ENCODE measurements at places on chromosomes 7 and 10. TPM values are rescaled to one million over a fixed set of nuclear protein-coding genes. Genes with fewer than 3 reads are reported as not detected.

GRCh38 chr7:43791-44540, 148.4 kb upstream of the FAM20C start:
- H3K4me1 ChIP-seq: peaks cover 5% of the 10 kb centered on the region
- no peak for DNase-seq
- no peaks in the 10 kb centered on the region for H3K36me3 ChIP-seq

DNA sequence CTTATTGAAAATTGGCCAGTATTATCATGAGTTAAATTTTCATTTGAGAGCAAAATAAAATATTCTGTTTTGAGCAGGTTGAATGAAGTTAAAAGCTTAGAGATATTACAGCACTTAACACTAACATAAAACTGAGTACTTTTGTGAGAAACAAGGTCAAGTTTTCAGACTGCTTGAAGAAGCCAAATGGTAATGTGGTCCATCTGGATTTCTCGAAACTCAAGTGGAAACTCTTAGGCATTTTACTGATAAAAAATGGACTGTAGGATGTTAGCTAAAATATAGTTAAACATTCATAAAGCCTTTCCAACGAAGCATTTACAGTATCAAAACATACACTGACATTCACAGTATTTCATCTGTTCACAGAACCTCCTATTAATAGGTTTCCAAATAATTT, 528.1 kb upstream of the SEMA3D start:
- H3K4me1 ChIP-seq: no peaks in the 10 kb centered on the region
- no peaks in the 10 kb centered on the region for H3K36me3 ChIP-seq
- no peak overlapping the region for H3K27ac ChIP-seq
- no peak overlapping the region for H3K4me3 ChIP-seq
- no peaks in the 10 kb centered on the region for H3K27me3 ChIP-seq

GRCh38 chr10:70669015-70669414, 3.3 kb upstream of the ADAMTS14 start:
- H3K4me3 ChIP-seq: no peak overlapping the region
- peaks cover 3% of the 10 kb centered on the region for H3K4me1 ChIP-seq
- H3K36me3 ChIP-seq: no peaks in the 10 kb centered on the region
- no peak overlapping the region for H3K27ac ChIP-seq

- H3K4me1 ChIP-seq: peaks cover 3% of the 10 kb centered on the region
- peaks cover 4% of the 10 kb centered on the region for H3K36me3 ChIP-seq
- H3K4me3 ChIP-seq: no peak overlapping the region
- DNase-seq: no peak
- H3K27me3 ChIP-seq: no peaks in the 10 kb centered on the region
- no peak overlapping the region for H3K27ac ChIP-seq
These were observed 159.8 kb downstream of the AOAH start for GRCh38 chr7:36564489-36564888.

GRCh38 chr7:17234398-17235031, 63.9 kb upstream of the AHR start:
- H3K27ac ChIP-seq: peak overlapping the region; percentile 94
- H3K4me3 ChIP-seq: peak overlapping the region; percentile 65
- DNase-seq: peak; percentile 76
- peaks cover 44% of the 10 kb centered on the region for H3K4me1 ChIP-seq

GRCh38 chr10:114609518-114610426, 48.3 kb downstream of the ABLIM1 start:
- H3K27me3 ChIP-seq: peaks cover 2% of the 10 kb centered on the region
- H3K36me3 ChIP-seq: no peaks in the 10 kb centered on the region
- H3K4me1 ChIP-seq: peaks cover 3% of the 10 kb centered on the region
- H3K27ac ChIP-seq: no peak overlapping the region
- H3K4me3 ChIP-seq: no peak overlapping the region
- DNase-seq: no peak

DNA sequence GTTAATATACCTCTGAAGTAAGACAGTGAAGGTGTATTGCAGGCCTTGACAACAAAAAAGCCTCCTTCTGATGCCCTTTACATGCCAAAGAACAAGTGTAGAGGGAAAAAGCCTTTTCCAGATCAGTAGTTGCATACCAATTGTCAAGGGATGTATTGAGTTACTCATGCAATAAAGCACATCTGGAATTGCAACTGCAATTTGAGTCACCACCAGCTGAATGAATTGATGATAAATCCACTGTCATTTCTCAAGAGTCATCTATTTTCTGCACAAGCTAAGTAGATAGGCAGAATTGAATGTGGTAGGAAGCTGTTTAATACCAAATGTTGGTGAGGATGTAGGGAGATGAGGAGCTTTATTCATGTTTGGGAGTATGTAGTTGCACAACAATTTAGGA, 325.9 kb upstream of the SMIM30 start:
- H3K4me3 ChIP-seq: no peak overlapping the region
- no peak for DNase-seq
- H3K27me3 ChIP-seq: peaks cover 2% of the 10 kb centered on the region
- no peaks in the 10 kb centered on the region for H3K36me3 ChIP-seq
- no peak overlapping the region for H3K27ac ChIP-seq
- H3K4me1 ChIP-seq: no peaks in the 10 kb centered on the region

GRCh38 chr7:4265066-4265465, 417.0 kb upstream of the FOXK1 start:
- H3K4me1 ChIP-seq: no peaks in the 10 kb centered on the region
- peak; percentile 17 for DNase-seq
- peaks cover 1% of the 10 kb centered on the region for H3K27me3 ChIP-seq

GRCh38 chr7:142880876-142881505, 4.6 kb downstream of the TRPV6 start:
- H3K4me3 ChIP-seq: no peak overlapping the region
- DNase-seq: peak; percentile 67
- no peak overlapping the region for H3K27ac ChIP-seq
- H3K27me3 ChIP-seq: peaks cover 4% of the 10 kb centered on the region
- H3K36me3 ChIP-seq: no peaks in the 10 kb centered on the region

DNA sequence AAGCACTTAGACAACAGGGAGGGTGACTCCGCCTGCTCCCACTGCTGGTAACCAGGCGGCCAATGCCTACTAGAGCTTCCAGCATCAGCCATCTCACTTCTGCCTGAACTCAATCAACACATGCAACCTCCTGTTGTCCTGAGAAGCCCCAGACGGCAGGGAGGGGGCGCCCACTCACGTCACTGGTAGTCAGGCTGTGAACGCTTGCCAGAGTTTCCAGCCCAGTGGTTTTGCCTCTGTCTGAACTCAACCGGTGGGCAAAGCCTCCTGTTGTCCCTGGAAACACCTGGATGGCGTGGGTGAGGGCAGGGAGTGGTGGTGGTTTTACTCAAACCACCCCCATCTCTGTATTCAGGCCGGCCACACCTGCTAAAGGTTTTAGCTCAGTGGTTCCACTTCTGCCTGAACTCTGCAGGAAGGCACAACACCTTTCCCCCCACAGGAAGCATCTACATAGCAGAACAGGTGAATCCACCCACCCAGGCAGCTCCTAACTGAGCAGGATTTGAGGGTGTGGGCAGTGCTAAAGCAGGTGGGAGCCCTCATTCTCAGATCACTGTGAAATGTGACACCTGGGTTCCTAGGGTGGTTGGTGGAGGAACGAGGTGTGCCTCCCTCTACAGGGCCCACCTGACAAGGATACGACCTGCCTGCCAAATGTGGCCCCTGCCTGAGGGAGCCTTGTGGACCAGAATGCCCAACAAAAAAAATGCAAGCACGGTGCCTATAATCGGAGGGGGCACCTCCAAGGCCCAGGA, 563.0 kb upstream of the SEMA3D start:
- no peak for DNase-seq
- no peak overlapping the region for H3K27ac ChIP-seq
- no peaks in the 10 kb centered on the region for H3K27me3 ChIP-seq
- H3K36me3 ChIP-seq: no peaks in the 10 kb centered on the region
- no peak overlapping the region for H3K4me3 ChIP-seq

Gene MBL2
- total RNA-seq: not detected

Gene TLX1
- not detected for total RNA-seq

Gene MLXIPL
- total RNA-seq: not detected

Gene PALD1
- total RNA-seq: 5.4 TPM

Gene CFTR
- not detected for total RNA-seq

Gene NUDT13
- total RNA-seq: 2.2 TPM

All from activated CD4-positive, alpha-beta T cell treated with anti-CD3 and anti-CD28 coated beads for 36 hours (primary cell).